ENCODE measurements at places on chromosomes 12 and 14.

GRCh38 chr12:126811391-126811790, 1455.6 kb upstream of the TMEM132C start:
- no peak for DNase-seq

- DNase-seq, result no peak
These were observed 3.8 kb upstream of the SIVA1 start for GRCh38 chr14:104749111-104749649.

DNA sequence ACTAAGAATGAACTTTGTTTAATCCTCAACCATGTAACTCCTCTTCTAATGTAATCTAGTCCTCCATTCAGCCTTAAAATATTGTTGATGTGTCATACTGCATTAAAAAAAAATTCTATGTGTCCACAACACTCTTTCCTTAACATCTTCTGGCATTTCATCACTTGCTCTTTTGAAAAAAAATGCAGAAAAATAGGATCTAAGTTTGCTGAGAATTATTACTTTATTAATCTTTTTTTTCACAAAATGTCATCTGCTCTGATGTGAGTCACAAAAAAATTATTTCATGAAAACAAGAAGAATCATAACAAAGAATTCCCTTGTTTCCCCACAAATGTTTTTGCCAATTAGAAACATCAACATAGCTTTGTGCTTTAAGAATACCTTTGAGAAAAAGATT, 410.1 kb upstream of the MGAT4C start:
- DNase-seq, result no peak

GRCh38 chr12:30839643-30840220, 85.0 kb upstream of the CAPRIN2 start:
- no peak for DNase-seq

DNA sequence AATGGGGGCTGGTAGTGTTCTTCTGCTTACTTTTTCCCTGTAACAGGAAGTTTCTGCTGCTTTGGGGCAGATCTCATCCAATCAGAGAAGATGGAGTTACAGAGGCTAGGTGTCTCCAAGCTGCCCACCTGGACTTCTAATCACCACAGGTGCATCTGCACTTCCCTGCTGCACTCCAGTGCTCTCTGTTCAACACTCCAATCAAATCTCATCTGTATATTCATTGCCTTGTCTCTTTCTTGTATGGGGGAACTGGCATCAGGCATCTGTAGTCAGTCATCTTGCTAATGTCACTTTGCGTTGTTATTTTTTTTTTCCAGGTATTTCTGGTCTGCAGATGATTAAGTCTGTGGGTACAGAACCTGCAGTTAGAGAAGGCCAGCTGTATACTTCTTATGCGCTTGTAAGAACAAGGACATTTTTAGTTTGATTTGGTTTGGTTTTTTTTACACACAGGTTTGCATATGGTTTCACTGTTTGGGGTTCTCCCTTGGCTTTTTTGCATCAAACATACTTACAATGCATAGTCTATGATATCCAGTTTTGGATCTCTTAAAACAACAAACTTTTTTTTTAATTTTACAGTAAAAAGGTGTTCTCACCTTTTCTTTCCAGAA, 116.0 kb downstream of the METTL25 start:
- no peak for DNase-seq

DNA sequence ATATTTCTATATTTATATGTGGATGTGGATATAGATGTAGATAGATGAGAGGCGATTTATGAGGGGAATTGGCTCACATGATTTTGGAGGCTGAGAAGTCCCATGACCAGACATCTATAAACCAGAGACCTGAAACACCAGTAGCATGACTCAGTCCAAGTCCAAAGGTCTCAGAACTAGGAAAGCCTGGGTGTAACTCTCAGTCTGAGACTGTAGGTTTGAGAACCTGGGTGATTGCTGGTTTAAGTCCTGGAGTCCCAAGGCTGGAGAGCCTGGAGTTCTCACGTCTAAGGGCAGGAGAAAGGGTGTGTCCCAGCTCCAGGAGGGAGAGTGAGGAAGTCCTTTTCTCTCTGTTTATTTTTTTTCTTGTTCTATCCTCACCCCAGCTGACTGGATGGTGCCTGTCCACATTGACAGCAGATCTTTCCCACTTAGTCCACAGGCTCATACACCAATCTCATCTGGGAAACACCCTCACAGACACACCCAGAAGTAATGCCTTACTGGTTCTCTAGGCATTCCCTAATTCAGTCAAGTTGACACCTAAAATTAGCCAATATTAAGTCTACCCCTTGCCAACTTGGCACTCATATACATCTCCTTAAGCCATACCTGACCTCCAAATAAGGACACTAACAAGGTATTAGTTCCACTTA, 45.4 kb downstream of the EMP1 start:
- DNase-seq, result no peak

GRCh38 chr14:59371771-59372170, 93.4 kb downstream of the GPR135 start:
- DNase-seq, result no peak

GRCh38 chr14:67311868-67312267, 47.7 kb downstream of the ATP6V1D start:
- DNase-seq, result no peak

DNA sequence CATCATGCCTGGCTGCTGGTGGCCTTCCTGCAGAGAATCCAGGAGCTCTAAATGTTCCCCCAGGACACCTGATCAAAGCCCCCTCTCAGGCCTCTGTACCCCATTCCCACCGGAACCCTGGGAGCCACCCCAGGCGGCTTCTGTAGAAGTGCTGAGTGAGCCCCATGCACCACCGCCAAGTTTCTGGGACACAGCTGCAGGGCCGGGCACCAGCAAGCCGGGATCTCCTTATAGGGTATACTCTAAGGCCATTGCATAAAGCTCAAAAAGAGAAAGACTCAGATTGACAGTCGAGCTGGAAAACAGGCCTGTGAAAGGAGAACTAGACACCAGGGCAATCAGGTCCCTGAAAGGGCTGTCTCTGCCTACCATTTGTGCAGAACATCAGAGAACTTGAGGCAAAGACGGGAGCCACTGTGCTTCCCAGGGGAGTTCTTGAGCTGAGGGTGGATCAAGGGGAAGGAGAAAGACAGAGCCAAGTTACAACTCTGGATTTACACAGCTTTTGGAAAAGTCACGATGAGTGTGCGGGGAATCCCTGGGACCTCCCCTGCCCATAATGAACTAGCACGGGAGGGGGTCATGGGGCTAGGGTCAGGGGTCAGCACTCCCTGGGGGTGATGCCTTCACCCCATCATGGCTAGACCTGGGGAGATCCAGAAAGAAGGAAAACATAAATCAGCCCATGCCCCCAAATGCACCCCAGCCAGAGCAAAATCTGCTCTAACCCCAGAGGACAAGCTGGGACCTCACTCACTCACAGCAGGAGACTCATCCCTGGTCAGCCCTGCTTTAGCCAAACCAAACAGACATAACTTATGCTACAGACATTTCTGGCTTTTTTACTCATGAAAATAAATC, 51.1 kb downstream of the ITPK1 start:
- DNase-seq, result no peak

GRCh38 chr14:71780075-71780474, 152.2 kb upstream of the RGS6 start:
- DNase-seq, result no peak

GRCh38 chr14:101862711-101863110, 101.2 kb downstream of the PPP2R5C start:
- no peak for DNase-seq
